ENCODE measurements at places on chromosomes 12 and 14.

- DNase-seq, result peak; percentile 56
Observed at GRCh38 chr12:6285063-6285477, 25.4 kb upstream of the PLEKHG6 start.

GRCh38 chr14:58673722-58674121 is 36.0 kb downstream of the DACT1 start:
- no peak for DNase-seq

DNA sequence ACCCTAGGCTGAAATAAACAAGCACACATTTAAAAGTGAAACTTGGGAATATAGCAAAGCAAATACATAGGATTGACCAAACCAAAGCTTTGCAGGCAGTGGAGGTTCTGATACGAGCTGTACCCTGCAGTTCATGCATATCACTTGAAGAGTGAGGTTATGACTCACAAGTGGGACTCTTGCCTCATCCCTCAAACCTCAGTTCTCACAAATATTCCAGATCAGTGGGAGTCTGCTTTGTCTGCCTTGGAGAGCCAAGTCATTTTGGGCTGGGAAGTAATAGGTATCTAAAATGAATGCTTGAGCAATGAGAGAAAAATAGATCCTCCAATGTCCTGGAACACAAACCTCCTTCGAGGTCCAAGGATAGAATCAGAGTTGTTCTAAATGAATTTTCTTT is 116.4 kb downstream of the LRIG3 start:
- no peak for DNase-seq

DNA sequence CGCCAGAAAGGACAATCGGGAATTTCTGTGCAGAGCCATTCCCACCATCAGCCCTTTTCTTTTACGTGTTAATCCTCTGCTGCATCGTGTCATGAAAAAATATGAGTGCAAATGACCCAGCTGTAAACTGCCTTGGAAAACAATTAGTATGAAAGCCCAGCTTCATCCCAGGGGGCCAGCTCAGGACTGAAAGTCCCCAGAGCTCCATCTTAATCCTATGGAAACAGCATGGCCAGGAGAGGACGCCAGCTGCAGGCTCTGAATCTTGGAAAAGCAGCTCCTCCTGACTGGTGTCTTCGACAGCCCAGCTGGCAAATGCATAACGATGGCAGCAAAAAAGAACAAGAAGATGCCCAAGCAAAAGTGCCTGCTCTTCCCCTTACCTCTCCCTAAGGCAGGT is 191.5 kb downstream of the NTF3 start:
- no peak for DNase-seq

- DNase-seq, result no peak
Observed at GRCh38 chr14:60116181-60116580, 24.5 kb downstream of the PCNX4 start.

- peak; percentile 48 for DNase-seq
Observed at GRCh38 chr12:11581179-11581755, 68.2 kb upstream of the ETV6 start.

DNA sequence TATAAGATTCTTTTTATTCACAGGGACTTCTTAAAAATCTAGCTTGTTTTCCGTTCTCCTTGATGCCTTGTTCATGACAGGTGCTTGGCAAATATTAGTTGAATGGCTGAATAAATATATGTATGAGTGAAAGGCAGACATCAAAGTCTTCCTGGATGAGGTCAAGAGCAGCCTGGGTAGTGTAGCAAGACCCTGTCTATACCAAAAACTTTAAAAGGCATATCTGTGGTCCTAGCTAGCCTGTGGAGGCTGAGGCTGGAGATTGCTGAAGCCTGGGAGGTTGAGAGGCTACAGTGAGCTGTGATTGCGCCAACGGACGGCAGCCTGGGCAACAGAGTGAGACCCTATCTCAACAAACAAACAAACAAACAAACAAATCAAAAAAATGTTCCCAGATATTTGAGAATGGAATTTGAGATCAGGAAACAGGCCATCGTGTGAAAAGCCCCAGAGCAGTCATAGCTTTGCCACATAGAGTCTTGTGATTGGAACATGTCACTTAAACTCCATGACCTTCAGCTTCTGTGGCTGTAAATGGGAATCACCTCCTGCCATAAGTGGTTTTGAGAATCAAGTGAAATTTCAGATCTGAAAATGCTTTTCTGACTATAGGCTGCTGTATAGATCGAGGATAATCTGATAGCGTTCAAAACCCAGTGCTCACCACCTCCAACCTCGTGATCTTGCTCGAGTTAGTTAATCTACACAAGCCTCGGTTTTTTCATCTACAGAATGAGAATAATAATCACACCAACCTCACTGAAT is 64.3 kb downstream of the ZFP36L1 start:
- no peak for DNase-seq

- no peak for DNase-seq
Observed at GRCh38 chr12:12024911-12025682, 45.6 kb upstream of the BCL2L14 start.

DNA sequence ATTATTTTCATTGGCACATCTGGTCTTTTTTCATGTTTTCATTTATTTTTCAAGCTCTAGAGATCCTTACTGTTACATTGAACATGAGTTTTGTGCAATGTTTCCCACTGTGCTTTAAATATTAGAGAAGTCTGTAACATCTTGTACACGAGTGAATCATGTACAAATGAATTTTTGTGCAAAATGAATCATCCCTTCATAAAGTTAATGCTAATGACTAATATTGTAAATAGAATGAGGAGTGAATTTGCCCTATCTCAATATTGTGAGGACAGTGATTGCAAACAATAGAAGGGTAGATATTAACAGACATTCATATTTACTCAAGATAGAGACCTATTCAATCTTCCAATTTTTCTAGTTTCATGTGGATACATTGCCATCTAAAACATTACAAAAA is 463.3 kb upstream of the FOXG1 start:
- no peak for DNase-seq

GRCh38 chr14:77862154-77862786 is 62.4 kb downstream of the ADCK1 start:
- DNase-seq, result peak; percentile 24

- no peak for DNase-seq
Observed at GRCh38 chr12:1553987-1554982, 40.1 kb downstream of the FBXL14 start.

DNA sequence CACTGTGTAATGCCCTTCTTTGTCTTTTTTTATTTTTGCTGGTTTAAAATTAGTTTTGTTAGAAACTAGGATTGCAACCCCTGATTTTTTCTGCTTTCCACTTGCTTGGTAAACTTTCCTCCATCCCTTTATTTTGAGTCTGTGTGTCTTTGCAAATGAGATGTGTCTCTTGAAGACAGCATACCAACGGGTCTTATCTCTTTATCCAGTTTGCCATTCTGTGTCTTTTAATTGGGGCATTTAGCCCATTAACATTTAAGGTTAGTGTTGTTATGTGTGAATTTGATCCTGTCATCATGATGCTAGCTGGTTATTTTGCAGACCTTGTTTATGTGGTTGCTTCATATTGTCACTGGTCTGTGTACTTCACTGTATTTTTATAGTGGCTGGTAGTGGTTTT is 43.5 kb upstream of the LALBA start:
- DNase-seq, result no peak

DNA sequence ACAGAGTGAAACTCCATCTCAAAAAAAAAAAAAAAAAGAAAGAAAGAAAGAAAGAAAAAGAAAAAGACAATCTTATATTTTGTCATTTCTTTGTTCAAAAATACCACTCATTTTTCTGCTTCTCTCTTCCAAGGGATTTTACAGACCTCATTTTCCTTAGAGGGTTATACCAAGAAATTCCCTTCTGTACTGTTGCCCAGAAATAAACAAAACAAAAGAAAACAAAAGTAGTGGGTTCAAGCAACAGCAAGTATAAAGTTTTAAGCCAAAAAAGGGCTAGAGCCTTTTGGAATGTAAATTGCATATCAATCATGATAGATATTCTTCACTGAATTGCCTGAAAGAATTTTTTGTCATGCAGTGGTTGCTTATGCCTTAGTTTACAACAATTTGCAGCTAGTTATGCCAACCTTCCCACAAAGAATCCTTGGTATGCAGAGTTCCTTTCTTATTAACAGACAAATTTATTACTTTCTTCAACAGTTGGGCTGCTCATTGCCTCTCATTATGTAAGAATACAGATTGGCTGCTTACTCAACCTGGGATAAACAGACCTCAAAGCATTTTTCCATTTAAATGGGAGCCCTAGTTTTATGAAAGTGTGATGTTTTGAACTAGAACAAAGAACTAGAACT is 129.1 kb upstream of the PPFIA2 start:
- DNase-seq, result no peak

DNA sequence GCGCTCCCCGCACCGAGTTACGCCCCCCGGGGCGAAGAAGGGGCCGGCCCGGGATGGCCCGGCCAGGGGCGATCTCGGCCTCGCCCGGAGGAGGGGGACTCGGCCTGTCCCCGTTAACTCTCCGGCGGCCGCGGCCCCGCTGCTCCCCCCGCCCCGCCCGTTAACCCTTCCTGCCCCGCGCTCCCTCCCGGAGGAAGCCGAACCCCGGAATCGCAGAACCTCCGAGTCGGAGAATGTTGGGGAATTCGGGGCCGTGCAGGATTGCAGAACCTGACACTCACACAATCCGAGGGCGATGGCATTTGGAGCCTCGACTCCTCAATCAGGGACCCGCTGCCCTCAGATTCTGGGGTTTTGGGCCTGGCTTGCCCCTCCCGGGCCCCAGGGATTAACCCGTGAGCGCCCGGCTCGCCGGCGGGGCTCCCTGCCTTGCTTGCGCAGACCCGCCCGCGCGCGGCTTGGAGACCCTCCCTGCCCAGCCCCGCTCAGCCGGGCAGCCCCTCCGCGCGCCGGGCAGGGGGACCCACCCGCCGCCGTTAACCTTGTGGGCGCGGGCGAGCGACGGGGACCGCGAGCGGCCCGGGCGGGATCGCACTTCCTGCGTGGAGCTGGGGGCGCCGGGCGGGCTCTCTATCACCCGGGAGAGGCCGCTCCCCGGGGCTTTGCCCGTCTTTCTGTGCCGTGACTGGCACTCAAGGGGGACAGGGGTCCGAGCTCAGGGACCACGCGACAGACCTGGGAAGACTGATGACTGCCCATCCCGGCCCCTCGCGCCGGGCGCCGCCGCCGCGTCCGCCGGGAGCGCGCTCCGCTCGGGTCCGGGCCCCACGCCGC is 18.8 kb downstream of the BEGAIN start:
- no peak for DNase-seq

- DNase-seq, result no peak
Observed at GRCh38 chr14:100568998-100569733, 18.1 kb downstream of the BEGAIN start.

DNA sequence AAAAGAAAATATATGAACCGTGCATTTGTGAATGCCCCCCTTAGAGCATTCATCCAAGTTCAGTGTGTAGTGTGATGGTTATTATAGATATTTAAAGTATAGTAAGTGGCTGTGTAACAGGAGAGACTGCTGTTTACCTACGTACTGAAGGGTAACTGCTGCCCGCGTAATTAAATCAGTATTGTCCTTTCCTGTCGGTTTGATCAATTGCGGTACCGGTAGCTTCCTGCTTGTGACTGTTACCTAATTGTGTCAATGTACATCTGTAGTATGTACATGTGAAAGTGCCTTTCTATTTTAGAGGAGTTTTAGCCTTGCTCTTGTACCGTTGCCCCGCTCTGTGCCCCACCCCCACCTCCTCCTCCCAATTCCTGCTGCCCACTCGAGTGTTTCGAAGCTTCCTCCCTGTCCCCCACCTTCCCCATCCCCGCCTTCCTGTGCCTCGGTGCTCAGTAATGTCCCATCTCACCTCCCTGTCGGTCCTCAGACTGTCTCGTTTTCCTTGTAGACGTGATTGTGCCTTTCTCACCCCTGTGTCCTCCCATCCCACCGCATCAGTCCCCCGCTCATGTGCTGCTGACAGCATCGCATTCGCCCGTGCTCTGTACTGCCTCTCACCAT is 75.0 kb downstream of the KICS2 start:
- no peak for DNase-seq

GRCh38 chr12:64583771-64584421 is 26.4 kb upstream of the RASSF3 start:
- peak; percentile 37 for DNase-seq

GRCh38 chr12:32737715-32738114 is 18.0 kb downstream of the YARS2 start:
- DNase-seq, result no peak

DNA sequence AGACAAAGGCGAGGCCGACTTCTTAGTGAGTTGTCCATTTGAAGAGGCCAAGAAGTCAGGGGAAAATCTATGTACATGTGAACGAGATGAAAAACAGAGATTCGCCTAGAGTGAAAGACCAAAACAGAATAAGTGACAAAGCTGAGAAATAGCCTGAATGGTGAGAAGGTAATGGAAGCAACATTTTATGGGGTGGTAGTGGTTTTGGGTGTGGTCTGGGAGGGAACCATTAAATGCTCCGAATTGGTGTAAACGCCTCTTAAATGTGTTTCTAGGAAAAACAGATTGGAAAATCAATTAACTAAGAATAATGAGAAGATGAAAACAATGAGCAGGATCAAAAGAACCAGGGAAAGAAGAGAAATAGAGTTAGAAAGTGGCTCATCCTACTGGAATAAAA is 83.8 kb upstream of the MANSC4 start:
- no peak for DNase-seq

- no peak for DNase-seq
Observed at GRCh38 chr12:43816168-43816567, 10.1 kb upstream of the TWF1 start.
